Nucleus accumbens (tissue), 56 donors: ENCODE measurements at places on chromosomes 12 and 14.

GRCh38 chr12:42793166-42793565 lies 203.6 kb upstream of the PRICKLE1 start:
- DNase-seq = no peak

DNA sequence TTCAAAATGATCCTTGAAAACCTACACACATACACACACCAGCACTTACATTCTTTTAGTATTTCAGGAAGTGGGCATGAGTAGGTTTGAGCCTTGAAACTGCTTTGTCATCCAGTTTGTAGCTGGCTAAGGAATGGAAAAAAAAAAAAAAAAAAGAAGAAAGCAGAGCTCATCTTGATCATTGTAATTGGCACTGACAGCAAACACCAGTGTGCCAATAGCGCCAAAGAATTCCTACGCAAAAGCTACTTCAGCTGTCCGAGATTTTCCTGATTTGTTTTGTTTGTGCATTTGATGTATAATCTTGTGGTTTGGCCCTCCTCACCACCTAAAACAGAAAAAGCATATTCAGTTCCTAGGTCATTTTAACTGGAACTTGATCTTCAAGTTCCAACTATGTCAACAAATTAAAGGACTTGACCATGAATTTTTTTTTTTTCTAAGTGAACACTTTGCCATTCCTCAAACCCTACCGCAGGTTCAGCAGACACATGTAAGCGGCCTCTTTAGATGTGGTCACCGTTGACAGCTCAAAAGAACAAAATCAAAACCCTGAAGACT lies 57.3 kb downstream of the FLRT2 start:
- DNase-seq = no peak

GRCh38 chr14:52026017-52026660 lies 36.8 kb downstream of the RTRAF start:
- DNase-seq = no peak

DNA sequence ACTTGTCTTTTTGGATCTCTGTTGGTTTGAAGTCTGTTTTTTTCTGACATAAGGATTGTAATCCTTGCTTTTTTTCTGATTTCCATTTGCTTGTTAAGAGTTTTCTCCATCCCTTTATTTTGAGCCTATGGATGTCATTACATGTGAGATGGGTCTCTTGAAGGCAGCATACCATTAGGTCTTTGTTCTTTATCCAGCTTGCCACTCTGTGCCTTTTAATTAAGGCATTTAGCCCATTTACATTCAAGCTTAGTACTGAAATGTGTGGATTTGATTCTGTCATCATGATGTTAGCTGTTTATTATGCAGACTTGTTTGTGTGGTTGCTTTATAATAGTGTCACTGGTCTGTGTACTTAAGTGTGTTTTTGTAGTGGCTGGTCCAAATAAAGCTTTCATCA lies 100.0 kb downstream of the CCDC91 start:
- no peak for DNase-seq

GRCh38 chr14:105138551-105139111 lies 29.9 kb downstream of the JAG2 start:
- DNase-seq = no peak

- DNase-seq = no peak
Observed at GRCh38 chr14:54025661-54026060, 69.0 kb upstream of the BMP4 start.

GRCh38 chr12:124122722-124123121 lies 149.7 kb downstream of the ZNF664 start:
- no peak for DNase-seq

GRCh38 chr12:15638231-15638630 lies 151.0 kb downstream of the EPS8 start:
- DNase-seq = no peak

- no peak for DNase-seq
Observed at GRCh38 chr14:74634481-74634880, 22.4 kb upstream of the LTBP2 start.

GRCh38 chr14:74573421-74574089 lies 38.5 kb downstream of the LTBP2 start:
- no peak for DNase-seq

DNA sequence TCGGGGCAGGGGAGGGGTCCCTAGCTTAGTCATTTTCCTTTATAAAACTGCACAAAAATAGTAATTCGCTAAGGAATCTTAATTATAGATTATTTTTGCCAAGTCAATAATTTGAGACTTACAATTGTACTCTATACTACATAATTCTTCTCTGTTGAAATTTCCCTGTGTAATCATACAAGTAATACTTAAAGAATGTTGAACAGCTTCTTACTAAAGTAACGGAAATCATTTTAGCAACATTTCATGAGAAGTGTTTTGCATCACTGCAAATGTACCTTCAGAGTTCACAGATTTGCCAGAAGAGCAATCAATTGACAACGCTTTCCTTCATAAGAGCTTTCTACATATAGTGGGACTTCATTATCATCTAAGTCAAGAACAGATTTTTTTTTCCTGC lies 7.9 kb upstream of the GNG2 start:
- no peak for DNase-seq

GRCh38 chr12:31629756-31630732 lies 29.4 kb upstream of the ETFBKMT start:
- DNase-seq = no peak

- no peak for DNase-seq
Observed at GRCh38 chr14:69489495-69489894, 5.0 kb downstream of the PLEKHD1 start.

- no peak for DNase-seq
Observed at GRCh38 chr12:1618489-1618888, 10.5 kb upstream of the WNT5B start.

DNA sequence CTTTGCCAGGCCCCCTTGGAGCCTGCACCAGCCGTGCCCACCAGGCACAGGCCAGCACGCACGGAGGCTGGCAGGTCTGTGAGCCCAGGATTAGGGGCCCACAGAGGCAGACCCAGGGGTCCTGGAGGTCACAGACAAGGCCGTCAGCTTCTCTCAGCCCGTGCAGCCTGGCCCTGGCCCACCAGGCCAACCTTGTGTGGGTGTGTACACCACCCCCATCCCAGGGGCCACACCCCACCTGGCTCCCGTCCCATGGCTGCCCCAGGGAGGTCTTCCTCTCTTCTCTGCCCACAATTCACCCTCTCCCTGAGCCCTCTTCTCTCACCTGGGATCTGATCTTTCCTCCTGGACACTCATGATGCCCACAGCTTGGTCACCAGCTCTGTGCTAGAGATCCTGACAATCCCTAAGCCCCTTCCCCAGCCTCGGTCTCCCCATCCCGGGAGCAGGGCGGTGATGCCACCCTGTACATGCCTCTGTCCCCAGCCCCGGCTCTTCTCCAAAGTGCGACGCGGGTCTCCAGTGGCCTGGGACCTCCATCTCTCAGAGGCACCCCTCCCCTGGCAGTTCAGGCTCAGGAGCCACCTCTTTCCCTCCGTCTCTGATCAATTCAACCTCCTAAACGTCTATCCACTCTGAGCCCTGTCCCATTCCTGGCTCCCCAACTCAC lies 31.1 kb upstream of the GPR132 start:
- no peak for DNase-seq

GRCh38 chr14:49915085-49915484 lies 22.2 kb downstream of the ARF6 start:
- DNase-seq = no peak

GRCh38 chr12:59041241-59042121 lies 121.2 kb upstream of the LRIG3 start:
- DNase-seq = no peak

DNA sequence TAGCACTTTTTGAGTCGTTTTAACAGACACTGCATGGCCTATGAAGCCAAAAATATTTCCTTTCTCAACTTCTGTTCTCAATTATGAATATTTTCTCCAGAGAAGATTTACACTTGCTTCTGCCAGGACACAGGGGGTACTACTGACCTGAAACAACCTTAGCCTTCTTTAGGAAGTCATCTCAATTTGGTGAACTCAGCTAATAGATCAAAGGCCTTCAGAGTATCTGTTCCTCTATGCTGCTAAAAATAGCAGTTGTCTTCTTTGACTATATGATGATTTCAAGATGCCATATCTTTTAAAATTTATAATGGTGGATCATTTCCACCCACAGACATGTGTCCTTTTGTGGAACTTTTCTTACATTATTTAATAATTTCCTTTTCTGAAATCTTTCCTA lies 14.0 kb upstream of the NDUFA12 start:
- DNase-seq = no peak

DNA sequence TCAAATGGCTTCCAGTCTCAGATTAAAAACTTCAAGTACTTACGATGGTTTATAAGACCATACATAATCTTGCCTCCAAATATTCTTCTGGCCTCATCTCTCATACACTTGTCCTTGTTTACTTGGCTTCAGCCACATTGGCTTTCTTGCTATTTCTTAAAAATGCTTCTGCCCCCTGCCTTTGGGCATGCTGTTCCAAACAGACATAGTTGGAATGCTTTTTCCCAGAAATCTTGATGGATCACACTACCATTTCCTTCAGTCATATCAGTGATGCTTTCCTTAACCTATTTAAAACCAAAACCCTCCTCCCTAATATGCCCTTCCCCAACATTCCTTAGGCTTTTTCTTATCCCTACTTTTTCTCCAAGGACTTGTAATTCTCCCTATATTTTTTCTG lies 74.4 kb upstream of the PAWR start:
- no peak for DNase-seq

- DNase-seq = no peak
Observed at GRCh38 chr14:68894123-68894522, 85.0 kb downstream of the ACTN1 start.

- no peak for DNase-seq
Observed at GRCh38 chr14:105918496-105919262, 392.3 kb downstream of the TMEM121 start.

DNA sequence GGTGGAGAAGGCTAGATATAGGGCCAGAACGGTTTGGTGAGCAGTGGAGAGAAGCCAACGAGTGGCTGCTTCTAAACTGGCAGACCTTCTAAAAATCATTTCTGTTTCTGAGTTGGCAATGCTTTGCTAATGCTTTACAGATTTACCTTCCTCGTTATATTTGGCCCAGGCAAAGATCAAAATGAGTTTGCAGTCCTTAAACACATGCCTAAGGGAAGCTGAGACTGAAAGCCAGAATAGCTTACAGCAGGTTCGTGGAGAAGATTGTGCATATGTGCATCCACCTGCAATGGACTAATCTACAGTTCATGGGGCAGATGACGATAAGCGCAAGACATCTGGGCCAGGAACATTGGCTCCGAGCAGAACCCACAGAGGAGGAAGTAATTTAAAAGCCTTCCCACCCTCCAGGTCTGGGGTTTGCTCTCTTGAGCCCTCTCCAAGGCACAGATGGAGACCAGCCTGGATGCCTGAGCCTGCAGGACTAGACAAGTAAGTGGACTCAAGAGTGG lies 99.4 kb downstream of the NINJ2 start:
- no peak for DNase-seq

GRCh38 chr14:47392326-47392725 lies 283.1 kb downstream of the MDGA2 start:
- no peak for DNase-seq

GRCh38 chr14:64951724-64952123 lies 9.2 kb upstream of the GPX2 start:
- DNase-seq = no peak

DNA sequence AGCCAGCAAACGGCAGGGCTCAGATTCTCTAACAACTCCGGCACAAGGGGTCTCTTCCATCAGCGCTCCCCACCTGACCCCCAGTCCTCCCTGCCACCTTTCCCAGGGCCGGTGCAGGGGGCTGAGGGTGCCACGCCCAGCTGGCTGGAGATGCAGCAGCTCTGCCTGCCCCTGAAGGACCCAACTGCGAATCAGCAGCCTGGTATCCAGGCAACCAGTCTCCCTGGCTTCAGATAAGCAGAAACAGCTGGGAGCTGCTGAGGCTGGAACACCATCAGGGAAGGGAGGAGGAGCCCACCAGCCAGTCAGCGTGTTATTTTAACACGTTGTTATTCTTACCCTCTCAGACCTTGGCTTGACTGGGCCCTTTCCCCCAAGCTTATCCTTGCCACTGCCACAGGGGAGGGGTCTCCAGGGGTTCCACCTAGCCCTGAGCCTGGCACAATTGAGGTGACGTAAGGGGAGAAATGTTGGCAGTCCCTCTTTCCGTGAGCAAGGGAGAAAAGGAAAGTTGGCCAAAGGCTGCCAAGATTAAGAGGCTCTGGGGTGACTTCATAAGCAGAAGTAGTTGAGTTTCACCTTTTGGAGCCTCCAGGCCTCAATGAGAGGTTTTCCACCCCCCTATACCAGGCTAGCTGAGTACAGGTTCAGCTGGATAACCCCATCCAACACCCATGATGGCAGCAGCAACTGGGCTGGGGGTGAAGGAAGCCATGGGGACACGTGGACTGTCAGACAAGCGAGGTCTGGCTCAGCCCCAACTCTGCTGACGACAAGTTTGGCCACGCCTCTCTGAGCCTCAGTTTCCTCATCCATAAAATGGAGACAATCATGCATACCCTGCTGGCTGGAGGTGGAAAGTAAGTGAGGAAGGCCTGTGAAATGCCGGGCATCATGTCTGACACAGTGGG lies 91.1 kb downstream of the IRF2BPL start:
- no peak for DNase-seq

- DNase-seq = no peak
Observed at GRCh38 chr12:110498984-110499706, 2.8 kb downstream of the VPS29 start.
